ENCODE measurements at places on chromosomes 16 and 17.

- no peak for DNase-seq
Observed at GRCh38 chr16:5019775-5020174, 14.0 kb downstream of the NAGPA start.

DNA sequence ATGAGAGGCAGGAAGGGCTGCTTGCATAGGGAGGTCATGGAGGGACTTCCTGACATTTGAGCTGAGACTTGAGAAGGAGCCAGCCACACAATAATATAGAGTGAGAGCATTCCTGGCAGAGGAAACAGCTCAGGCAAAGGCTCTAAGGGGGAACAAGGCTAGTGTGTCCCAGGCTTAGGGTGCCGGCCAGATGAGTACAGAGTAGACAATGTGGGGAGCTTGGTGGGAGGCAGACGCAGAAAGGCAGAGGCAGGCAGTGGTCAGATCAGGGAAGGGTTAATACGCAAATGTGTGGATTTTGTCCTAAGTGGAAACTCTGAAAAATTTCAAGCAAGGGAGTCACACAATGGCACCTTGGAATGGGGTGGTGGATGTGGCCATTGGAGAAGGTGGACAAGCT, 31.3 kb downstream of the CD300LB start:
- no peak for DNase-seq

- no peak for DNase-seq
Observed at GRCh38 chr16:73048292-73049080, 558 bp upstream of the ZFHX3 start.

DNA sequence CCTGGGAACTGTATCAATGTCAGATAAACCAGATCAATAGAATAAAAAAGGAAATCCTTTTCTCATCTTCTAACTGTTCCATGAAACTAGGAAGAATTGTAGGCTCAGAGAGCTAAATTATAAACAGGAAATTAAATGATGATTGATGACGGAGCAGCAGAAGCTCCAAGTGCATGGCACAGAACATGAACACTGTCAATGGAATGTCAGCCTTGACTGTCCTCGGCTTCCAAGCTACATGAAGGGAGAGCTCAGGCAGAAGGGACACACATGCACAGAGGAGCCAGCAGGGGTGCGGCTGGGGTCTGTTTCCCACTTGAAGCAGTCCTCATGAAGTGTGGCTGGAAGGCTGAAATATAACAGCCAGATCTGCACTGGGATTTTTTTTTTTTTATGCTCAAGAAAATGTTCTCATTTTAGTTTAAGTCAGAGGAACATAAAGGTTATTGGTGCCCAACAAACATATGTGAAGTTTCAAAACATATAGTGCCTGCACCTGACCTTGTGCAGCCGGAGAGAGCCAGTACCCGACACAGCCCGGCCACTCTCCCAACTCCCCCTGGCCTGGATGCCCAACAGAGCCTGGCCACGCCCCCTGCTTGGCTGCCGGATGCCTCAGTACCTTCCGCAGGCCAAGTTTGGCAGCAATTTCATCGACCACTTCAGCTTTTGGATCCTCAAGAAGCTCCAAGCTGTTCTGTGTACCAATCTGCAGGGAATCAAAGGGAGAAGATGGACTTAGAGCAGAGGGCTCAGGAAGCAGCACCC, 37.0 kb downstream of the NPLOC4 start:
- no peak for DNase-seq

GRCh38 chr17:79715943-79716797, 14.6 kb upstream of the ENPP7 start:
- DNase-seq = no peak

DNA sequence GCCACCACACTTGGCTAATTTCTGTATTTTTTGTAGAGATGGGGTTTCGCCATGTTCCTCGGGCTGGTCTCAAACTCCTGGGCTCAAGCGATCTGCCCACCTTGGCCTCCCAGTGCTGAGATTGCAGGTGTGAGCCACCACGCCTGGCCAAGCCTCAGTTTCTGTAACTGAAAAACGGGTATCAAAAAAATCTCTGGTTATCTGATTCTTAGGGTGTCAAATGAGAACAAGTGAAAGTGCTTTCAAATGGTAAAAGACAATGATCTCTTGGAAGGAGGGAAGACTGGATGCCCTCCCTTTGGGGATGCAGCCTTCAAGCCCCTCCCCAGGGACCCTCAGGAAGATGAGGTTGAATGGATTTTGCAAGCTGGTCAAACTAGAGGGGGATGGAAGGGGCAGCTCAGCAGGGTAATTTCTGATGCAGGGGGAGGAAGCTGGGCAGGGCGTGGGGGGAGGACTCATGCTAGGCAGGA, 22.3 kb downstream of the ARHGAP23 start:
- DNase-seq = no peak

GRCh38 chr17:80761110-80761871, 216.7 kb downstream of the RPTOR start:
- peak; percentile 76 for DNase-seq

GRCh38 chr17:18377437-18378204, at the start of gene EVPLL:
TSS of gene EVPLL (plus strand) at chr17:18377778. CDS start at chr17:18380938, 3,160 bp downstream.
- DNase-seq = no peak

DNA sequence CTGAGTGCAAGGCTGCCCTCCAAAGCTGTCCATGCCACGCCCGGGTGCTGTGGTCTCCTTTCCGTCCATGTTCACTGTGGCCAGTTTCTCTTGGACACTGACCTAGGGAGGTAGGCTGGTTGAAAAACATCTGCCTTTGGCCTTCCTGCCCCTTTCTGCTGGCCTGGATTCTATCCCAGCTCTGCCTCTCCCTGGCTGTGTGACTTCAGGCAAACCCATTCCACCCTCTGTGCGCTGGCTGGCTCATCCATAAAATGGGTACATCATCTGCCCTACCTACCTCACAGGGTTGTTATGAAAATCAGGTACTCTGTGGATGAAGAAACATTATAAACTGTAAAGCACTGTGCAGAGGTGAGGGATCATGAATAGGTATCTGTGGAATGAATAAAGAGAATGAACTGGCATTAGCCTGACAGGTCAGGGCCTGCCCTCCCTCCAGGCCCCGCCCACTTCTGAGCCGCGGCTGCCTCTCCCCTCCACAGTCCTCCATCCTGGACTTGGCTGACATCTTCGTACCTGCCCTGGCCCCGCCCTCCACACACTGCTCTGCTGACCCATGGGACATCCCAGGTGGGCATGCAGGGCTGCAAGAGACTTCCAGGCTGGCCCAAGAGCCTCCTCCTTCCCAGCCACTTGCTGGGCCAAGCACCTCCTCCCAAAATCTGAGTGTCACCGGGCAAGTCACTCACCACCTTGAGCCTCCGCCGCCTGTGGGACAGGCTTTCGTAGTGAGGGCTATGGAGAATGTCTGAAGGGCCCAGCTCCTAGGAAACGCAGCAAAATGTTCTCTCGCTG, 7.0 kb upstream of the SPATA20 start:
- no peak for DNase-seq

DNA sequence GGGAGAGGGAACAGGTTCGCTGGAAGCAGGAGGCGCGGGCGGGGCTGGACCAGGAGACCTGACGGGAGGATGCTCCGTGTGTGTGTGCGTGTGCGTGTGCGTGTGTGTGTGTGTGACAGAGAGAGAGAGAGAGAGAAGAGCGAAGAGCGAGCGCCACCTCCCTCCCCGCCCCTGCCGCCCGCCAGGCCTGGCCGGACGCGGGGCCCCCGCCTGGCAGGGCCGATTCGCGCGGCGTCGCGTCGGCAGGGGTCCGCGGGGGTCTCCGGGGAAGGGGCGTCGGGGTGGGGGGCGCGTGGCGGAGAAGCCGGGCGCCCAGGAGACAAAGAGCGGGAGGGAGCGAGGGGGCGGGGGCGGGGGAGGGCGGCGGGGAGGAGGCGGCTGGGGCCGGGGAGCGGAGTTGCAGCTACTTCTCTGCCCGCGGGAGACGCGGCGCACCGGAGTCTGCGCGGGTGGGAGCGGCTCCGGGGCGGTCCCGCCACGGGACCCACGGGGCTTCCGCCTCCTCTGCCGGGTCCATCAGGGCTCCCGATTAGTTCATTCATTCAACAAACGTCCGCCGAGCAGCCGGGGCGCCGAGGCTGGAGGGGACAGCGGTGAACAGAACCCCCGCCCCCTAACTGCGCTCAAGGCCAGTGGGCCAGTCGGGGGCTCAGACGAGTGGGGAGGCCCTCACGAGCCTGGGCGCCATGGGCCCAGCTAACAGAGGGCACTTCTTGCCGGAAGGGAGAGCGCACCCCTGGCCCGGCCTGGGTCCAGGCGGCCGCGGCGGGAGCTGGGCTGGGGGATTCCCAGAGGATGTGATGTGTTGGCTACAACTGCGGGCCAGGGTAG, at the start of gene SAMD14:
Gene SAMD14 (minus strand): TSS at position 433 of the 831 bp plus-strand sequence. CDS start 5,201 bp downstream, outside the sequence.
- no peak for DNase-seq

- no peak for DNase-seq
Observed at GRCh38 chr16:10997485-10997884, 53.1 kb downstream of the CLEC16A start.

DNA sequence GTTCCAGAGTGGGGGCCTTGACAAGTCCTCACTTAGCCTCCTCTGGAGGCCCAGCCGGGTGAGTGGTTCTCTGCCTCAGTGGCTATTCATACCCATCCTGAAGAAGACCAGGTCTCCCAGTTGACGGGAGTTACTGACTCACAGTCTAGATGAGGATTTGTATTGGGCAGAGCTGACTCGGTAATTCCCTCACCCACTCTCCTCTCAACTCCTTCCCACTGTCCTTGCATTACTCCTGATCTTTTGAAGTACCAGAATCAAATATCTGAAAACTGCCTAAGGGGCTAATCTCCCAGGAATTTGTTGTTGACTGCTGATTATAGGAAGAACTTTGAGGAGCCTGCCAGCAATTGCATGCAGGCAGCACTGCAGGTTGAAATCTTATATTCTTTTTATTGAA, 14.2 kb downstream of the SAP30BP start:
- DNase-seq = no peak

DNA sequence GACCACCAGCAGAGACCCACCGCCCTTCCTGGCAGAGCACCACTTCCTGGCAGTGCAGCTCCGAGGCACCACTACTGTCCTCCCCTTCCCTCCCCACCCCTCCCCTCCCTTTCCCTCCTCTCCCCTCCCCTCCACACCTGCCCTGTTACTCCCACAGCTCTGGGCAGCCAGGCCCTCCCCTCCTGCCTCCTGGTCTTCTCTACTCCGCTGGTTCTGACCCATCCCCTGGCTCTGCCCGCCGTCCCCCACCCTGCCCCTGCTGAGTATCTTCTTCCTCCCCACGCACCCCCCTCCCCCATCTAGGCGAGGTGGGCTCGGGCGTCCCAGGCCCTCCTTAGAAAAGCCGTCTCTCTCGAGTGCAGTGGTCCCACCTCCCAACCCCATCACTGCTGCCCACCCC, 77.7 kb downstream of the AMFR start:
- no peak for DNase-seq

GRCh38 chr16:27228045-27228444, 24.7 kb downstream of the KDM8 start:
- no peak for DNase-seq

- no peak for DNase-seq
Observed at GRCh38 chr16:68086336-68086841, 1.2 kb downstream of the NFATC3 start.

- DNase-seq = no peak
Observed at GRCh38 chr17:17424552-17424951, 52.2 kb upstream of the MED9 start.

- DNase-seq = no peak
Observed at GRCh38 chr17:81741594-81742452, 29.7 kb downstream of the SLC25A10 start.

- DNase-seq = no peak
Observed at GRCh38 chr16:25176136-25176535, 40.6 kb upstream of the AQP8 start.

DNA sequence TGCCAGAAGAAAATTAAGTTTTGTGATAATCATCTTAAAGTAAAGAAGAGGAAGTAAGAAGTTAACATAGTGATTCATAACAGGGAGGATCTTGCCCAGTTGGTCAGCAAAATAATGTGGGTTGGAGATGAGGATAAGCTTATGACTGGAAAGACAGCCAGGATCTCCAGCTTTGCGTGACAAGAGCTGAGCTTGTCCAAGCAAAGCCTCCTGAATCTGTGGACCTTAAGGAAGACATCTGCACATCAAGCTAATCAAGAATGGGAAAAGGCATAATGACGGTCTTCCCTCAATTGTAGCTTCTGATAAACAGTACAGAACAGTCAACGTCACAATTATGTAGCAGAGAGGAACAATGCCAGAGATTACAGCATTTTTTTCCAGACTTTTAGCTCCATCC, 744.7 kb upstream of the GOT2 start:
- no peak for DNase-seq

GRCh38 chr17:8212312-8213180, 2.2 kb upstream of the AURKB start:
- no peak for DNase-seq

- DNase-seq = no peak
Observed at GRCh38 chr17:49130891-49131290, 1.7 kb upstream of the B4GALNT2 start.

- DNase-seq = no peak
Observed at GRCh38 chr17:2237950-2238349, 65.6 kb downstream of the SMG6 start.

DNA sequence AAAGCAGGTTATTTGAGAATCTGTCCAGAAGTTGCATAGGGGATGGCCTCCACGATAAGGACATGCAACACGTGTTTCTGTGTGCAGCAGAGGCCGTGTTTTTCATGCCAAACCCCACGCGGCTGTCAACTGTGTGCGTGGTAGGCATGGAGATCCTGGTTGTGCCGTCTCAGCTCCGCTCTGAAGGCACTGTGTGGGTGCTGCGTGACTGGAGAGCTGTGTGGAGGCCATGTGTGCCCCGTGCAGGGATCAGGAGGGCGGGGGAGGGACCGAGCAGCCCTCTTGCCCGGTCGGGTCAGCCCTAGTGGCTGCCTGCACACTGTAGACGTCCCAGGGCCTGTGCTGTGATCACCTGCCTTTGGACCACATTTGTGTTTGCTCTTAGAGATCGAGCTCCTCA, 74.5 kb downstream of the SEC14L1 start:
- DNase-seq = no peak

- DNase-seq = no peak
Observed at GRCh38 chr17:14630046-14630445, 329.2 kb downstream of the HS3ST3B1 start.

Measured in stimulated activated CD4-positive, alpha-beta T cell treated with anti-CD3 and anti-CD28 coated beads, Interleukin-12 subunit alpha, Interleukin-12 subunit beta, amount 100 ng/mL, for 24 hours (primary cell).